ENCODE measurements at places on chromosomes 3 and 15. TPM values are rescaled to one million over a fixed set of nuclear protein-coding genes. Genes with fewer than 3 reads are reported as not detected.
A peak's percentile ranks its signal among the peaks of the same experiment; 100 is the strongest.

DNA sequence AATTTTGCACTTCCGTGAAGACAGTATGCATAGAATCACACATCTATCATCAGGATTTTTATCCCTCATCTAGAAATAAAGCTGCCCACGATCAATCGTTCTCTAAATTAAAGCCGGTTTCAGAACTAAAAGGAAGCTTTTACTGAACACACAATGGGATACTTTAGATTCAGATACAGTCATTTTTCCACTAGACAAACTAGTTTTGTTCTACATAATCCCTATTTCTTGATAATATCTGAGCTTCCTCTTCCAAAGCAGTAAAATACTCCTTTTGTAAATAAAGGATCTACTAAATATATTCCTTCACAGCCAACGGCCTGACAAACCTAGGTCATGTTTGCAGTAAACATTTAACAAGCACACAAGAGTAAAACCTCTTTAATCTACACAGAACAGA lies 2.0 kb upstream of the GANC start:
- H3K4me1 ChIP-seq: peaks cover 23% of the 10 kb centered on the region
- H3K36me3 ChIP-seq: peaks cover 14% of the 10 kb centered on the region
- DNase-seq: no peak
- no peak overlapping the region for H3K27ac ChIP-seq

GRCh38 chr3:130509008-130509407 lies 8.0 kb upstream of the COL6A6 start:
- no peak overlapping the region for H3K27ac ChIP-seq
- no peaks in the 10 kb centered on the region for H3K27me3 ChIP-seq
- H3K4me3 ChIP-seq: no peak overlapping the region
- H3K4me1 ChIP-seq: no peaks in the 10 kb centered on the region
- H3K36me3 ChIP-seq: no peaks in the 10 kb centered on the region
- DNase-seq: no peak

DNA sequence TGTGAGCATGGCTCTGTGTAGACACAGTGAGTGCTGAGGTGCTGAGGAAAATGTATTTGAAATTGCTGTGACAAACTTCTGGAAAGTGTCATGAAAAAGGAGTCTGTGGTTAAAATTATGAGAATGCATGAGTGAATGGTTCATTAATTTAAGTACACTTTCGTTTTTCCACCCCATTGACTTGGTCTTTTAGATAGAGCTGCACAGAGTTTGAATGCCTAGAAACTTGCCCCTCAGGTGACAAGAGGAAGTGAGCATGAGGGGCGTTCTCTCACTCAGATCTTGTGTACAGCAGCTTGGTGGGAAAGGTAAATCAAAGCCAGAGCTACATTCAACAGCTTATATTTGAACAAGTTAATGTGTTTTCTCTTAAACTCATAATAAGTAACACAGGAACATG lies 296.8 kb downstream of the WDR72 start:
- H3K4me3 ChIP-seq: no peak overlapping the region
- H3K4me1 ChIP-seq: no peaks in the 10 kb centered on the region
- H3K27me3 ChIP-seq: no peaks in the 10 kb centered on the region
- H3K27ac ChIP-seq: no peak overlapping the region

- no peaks in the 10 kb centered on the region for H3K36me3 ChIP-seq
- no peaks in the 10 kb centered on the region for H3K4me1 ChIP-seq
- no peak for DNase-seq
- no peaks in the 10 kb centered on the region for H3K27me3 ChIP-seq
- H3K4me3 ChIP-seq: no peak overlapping the region
Measured at GRCh38 chr3:186133980-186134379, 25.1 kb upstream of the ETV5 start.

DNA sequence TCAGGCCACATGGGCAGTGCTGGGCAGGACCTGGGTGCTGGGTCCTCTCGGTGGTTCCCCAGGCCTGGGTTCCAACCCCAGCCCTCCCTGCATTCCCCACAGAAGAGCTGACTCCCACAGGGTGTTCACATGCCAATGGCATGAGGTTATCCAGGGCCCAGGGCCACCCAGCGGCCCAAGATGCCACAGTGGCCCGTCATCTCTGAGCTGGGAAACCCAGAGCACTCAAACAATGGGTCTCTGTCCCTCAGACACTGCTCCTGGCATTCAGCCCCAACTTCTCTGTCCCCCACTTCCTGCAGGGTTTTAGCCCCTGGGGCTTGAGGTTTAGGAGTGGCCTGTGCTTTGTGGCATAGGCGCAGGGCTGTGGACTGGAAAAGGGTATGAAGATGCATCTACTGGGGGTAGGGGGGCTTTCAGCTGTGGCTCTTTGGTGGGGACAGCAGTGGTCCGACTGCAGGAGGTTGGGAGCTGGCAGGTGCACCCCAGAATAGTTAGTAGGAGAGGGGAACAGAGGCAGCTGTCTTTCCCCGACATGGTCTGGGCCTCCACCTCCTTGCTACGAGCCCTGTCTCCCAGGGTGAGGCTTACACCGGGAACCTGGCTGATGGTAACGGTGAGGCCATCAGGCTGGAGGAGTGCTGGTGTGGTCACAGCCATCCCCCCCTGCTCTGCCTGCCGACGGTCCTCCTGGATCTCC lies 1.7 kb downstream of the CCDC9B start:
- no peak for DNase-seq
- H3K27me3 ChIP-seq: no peaks in the 10 kb centered on the region
- H3K4me3 ChIP-seq: no peak overlapping the region
- no peaks in the 10 kb centered on the region for H3K36me3 ChIP-seq

DNA sequence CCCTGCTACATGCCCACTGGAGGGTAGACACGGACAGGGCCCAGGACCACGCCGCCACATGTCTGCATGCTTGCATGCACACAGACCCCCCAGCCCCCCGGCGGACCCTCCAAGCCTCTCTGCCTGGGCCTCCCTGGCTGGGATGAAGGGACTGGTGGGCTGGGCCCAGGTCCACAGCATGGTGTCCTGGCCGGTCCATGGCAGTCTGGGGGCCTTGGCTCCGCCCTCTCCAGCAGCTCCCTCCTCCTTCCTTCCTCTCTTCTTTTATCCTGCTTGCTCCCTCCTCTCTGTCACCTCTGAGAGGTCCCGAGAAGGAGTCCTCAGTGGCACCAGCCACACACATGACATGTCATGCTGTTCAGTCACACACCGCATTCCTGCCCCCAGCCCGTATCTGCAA lies 24.5 kb downstream of the DUSP7 start:
- peaks cover 5% of the 10 kb centered on the region for H3K4me1 ChIP-seq
- no peak overlapping the region for H3K4me3 ChIP-seq
- H3K27ac ChIP-seq: no peak overlapping the region
- H3K36me3 ChIP-seq: no peaks in the 10 kb centered on the region
- no peak for DNase-seq
- H3K27me3 ChIP-seq: no peaks in the 10 kb centered on the region

- no peaks in the 10 kb centered on the region for H3K36me3 ChIP-seq
- no peaks in the 10 kb centered on the region for H3K27me3 ChIP-seq
- H3K4me1 ChIP-seq: no peaks in the 10 kb centered on the region
- no peak overlapping the region for H3K4me3 ChIP-seq
- no peak overlapping the region for H3K27ac ChIP-seq
- DNase-seq: no peak
Measured at GRCh38 chr3:154095832-154096421, 25.3 kb upstream of the ARHGEF26 start.

DNA sequence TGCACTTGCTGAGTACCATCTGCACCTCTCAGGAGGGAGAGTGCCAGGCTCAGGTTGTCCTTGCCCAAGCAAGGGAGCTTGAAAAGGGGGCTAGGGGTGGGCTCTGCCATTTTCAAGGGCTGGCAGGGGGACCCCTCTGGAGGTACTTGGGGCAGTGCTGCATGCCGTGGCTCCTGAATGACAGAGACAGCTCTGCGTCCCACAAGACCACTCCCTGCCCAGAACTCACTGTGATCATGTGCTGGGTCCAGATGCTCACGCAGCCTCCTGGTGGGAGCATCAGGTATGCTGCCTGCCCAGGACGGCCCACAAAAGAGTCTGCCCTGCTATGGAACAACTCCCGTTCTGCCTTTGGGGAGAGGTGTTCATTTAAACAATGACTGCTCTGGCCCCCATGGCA lies 165.2 kb downstream of the GOLGA6L4 start:
- no peaks in the 10 kb centered on the region for H3K4me1 ChIP-seq
- H3K36me3 ChIP-seq: no peaks in the 10 kb centered on the region
- peak; percentile 44 for DNase-seq
- H3K27me3 ChIP-seq: no peaks in the 10 kb centered on the region

- H3K27ac ChIP-seq: no peak overlapping the region
- no peak overlapping the region for H3K4me3 ChIP-seq
- H3K36me3 ChIP-seq: no peaks in the 10 kb centered on the region
- H3K27me3 ChIP-seq: no peaks in the 10 kb centered on the region
- H3K4me1 ChIP-seq: no peaks in the 10 kb centered on the region
- DNase-seq: no peak
Measured at GRCh38 chr3:73442886-73443285, 181.9 kb downstream of the PDZRN3 start.

DNA sequence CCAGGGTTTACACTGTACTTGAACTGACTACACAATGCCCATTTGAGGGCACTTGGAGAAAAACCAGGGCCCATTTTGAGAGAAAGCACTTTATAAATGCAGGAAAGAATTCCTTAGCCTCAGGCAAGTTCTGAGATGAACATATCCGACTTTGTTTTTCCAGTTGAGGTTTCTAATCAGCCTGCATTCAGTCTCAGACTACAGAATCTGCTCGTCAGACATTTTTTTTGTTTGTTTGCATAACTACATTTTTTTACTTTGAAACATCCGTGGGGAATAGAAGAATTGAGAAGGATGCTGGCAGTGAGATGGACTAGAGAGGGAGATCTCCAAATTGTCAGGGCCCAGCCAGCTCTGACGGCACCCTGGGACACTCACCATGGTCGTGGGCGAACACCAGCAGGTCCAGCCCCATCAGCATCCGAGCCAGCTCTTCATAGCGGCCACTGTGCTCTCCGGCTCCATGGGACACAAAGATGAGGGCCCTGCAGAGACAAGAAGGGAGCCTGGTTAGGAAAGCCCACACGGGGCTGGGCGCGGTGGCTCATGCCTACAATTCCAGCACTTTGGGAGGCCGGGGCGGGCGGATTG lies 40.8 kb downstream of the MGLL start:
- H3K27ac ChIP-seq: no peak overlapping the region
- H3K27me3 ChIP-seq: no peaks in the 10 kb centered on the region
- H3K4me1 ChIP-seq: peaks cover 33% of the 10 kb centered on the region
- peak; percentile 34 for DNase-seq

DNA sequence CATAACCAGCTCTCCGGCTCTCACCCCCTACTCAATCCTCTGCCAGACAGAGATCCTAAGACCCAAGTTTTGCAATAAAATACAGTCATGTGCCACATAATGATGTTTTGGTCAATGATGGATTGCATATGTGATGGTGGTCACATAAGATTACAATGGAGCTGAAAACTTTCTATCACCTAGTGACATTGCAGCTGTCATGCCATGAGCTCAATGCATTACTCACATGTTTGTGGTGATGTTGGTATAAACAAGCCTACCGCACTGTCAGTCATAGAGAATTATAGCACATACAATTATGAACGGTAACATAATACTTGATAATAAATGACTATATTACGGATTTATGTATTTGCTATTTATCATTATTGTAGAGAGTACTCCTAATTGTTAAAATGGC lies 26.9 kb upstream of the SAMMSON start:
- H3K27me3 ChIP-seq: no peaks in the 10 kb centered on the region
- no peaks in the 10 kb centered on the region for H3K4me1 ChIP-seq
- DNase-seq: no peak
- no peaks in the 10 kb centered on the region for H3K36me3 ChIP-seq
- H3K27ac ChIP-seq: no peak overlapping the region
- H3K4me3 ChIP-seq: no peak overlapping the region

DNA sequence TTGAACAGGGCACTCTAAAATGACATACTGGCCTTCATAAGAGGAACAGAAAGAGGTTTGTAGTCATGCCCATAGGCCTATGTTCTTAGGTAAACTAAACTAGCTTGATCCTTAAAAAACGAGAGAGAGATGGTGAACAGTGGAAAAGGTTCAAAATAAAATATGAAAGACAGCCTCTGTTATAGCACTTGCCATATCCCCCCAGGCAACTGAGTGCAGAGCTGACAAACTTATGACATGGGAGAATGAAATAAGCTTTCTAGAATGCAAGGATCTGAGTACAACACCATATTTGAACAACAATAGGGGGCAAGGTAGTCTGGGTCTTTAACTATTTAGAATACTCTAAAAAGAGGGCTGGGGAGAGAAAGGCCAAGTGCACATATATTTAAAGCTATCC lies 700.6 kb upstream of the CFAP20DC start:
- DNase-seq: no peak
- no peaks in the 10 kb centered on the region for H3K36me3 ChIP-seq
- no peak overlapping the region for H3K4me3 ChIP-seq
- no peaks in the 10 kb centered on the region for H3K4me1 ChIP-seq
- peak overlapping the region; percentile 68 for H3K27ac ChIP-seq

DNA sequence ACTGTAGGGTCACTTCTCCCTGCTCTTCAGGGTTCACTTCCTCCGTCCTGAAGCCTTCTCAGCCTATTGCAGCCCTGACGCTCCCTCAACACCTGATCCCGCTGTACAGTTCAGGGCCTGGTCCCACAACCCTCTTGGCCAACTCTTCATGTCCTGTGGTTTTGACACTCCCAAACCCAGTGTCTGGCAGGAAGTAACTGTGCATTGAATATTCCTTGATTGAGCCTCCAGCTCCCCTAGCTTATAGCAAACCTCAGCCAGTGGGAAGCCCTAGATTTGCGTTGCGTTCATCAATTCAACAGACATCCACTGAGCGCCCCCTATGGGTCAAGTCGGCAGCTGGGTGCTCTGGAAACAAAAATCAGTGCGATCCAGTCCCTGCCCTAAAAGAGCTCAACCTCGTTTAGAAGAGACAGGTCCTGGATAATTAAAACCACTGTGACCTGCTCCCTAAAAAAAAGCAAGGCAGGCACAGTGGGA lies 13.5 kb downstream of the UBAP1L start:
- H3K4me1 ChIP-seq: no peaks in the 10 kb centered on the region
- no peak overlapping the region for H3K27ac ChIP-seq
- no peaks in the 10 kb centered on the region for H3K27me3 ChIP-seq
- DNase-seq: no peak
- no peak overlapping the region for H3K4me3 ChIP-seq

DNA sequence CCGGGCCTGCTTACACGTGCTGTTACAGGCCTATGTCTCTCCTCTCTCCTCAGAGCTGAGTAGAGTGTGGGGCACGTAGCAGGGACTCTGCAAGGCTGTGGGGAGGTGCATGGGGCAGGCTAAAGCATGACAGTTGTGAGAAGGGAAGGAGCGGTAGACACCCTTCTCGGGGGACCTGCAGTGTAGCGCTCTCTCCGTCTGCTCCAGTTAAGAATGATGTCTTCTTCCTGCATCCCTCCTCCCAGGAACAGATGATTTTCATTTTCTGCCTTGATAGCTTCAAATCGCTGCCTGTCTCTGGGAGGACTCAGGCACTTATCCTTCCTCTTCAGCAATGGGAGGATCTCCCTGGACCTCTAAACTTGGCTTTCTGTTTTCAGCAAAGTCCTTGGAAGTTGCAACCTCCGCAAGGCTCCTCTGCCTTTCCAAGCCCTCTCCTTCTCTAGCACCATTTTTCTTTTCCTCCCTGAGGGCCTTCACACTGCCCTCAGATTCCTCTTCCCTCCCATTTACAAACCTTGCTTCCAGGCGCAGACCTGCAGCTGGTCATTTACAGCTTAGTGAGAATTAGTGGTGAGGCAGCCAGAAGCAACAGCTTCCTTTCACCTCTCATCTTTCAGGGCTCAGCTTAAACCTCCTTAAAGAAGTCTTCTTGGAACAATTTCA lies 23.4 kb upstream of the TLE3 start:
- H3K27me3 ChIP-seq: no peaks in the 10 kb centered on the region
- DNase-seq: no peak

GRCh38 chr3:21169948-21170347 lies 581.1 kb downstream of the ZNF385D start:
- H3K27me3 ChIP-seq: no peaks in the 10 kb centered on the region
- no peaks in the 10 kb centered on the region for H3K4me1 ChIP-seq
- no peak overlapping the region for H3K4me3 ChIP-seq
- H3K36me3 ChIP-seq: no peaks in the 10 kb centered on the region

Gene SETMAR
- 10.2 TPM for total RNA-seq

Gene FANCD2OS
- total RNA-seq: not detected

Gene KLHL6
- 31.4 TPM for total RNA-seq

Gene CCDC54
- not detected for total RNA-seq

Gene VWA5B2
- total RNA-seq: 0.68 TPM
